ENCODE measurements at places on chromosomes 2 and 18. TPM values are rescaled to one million over a fixed set of nuclear protein-coding genes. Genes with fewer than 3 reads are reported as not detected.
A peak's percentile ranks its signal among the peaks of the same experiment; 100 is the strongest.

Gene FAP
- total RNA-seq: 96.1 TPM

Gene LIPG
- total RNA-seq: 0.50 TPM

Gene SRBD1
- total RNA-seq: 11.6 TPM

DNA sequence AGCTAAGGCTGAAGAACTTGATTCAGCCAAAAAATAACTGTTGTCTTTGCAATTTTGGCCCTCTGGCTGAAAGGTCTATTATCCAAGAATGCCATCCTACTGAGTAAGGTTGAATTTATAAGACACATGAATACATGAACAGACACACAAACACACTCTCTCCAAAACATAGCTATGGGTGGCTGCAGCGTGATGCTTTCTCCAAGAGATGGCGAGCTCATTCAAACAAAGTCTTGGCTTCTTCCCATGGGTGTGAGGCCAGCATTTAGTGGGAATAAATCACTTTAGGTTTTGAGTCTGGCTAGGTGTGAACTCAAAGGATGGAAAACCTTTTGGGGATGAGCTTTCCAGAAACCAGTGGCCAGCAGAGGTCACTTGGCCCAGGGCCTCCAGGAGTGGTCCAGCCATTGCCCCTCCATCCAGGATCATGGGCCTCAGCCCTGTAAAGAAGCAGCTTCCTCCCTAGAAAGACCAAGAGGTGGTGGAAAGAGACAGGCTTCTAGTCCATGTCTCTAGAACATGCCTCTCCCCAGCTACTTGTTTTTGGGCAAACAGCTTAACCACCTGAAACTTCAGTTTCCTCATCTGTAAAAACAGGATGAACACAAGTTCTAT, 11.0 kb upstream of the OSR1 start:
- DNase-seq: peak; percentile 72

Gene FSIP2
- 0.26 TPM for total RNA-seq

DNA sequence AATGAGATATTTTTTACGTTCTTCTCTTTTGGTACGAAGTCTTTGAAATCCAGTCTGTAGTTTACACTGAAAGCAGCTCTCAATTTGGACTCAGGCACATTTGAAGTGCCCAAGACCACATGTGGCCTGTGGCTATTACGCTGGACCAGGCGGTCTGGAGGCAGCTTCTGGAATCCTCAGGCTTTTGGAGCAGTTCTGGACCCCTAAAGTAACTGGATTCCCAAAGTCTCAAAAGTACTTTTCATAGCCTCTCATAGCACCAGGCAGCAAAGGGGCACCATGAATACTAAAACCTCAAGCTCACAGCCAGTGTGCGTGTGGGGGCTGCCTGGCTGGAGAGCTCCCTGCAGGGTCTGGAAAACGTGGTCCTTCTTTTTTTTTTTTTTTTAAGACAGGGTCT, 119.0 kb downstream of the SMAD7 start:
- no peak for DNase-seq

GRCh38 chr2:43082111-43082894, 144.1 kb downstream of the ZFP36L2 start:
- DNase-seq: peak; percentile 81

Gene REG3A
- total RNA-seq: not detected

GRCh38 chr2:100560216-100560830, 2.5 kb upstream of the PDCL3 start:
- no peak for DNase-seq

DNA sequence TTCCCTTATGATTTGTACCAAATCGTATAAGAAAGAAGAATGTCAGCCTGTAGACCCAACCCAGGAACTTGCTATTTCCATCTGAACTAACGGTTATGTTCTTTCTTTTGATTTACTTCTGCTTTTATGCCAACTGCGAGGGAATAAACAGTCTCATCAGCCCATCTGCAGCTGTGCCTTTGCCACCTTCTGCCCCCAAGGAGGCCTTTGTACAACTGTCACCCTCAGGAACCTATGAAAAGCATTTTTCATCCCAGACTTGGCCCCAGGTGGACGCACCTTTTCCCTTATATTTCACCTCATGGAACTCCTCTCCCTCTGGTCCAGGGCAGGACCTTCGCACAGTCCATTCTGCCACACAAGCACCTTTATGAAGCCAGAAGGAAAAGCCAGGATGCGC, 109.8 kb downstream of the AOX1 start:
- no peak for DNase-seq

- DNase-seq: no peak
These were observed 64.4 kb downstream of the IKZF2 start for GRCh38 chr2:213087040-213087439.

DNA sequence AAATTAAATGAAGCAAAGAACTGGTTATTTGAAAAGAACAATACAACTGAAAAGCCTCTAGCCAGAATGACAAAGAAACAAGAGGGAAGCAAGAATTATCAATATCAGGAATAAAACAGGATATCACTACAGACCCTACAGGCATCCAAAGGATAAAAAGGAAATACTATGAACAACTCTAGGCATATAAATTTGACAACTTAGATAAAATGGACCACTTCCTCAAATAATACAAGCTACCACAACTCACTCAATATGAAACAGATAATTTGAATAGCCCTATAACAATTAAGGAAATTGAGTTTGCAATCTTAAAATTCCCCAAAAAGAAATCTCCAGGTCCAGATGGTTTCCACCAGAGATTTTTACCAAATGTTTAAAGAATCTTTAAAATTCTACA, 19.8 kb downstream of the RPRD1A start:
- no peak for DNase-seq

- DNase-seq: no peak
These were observed 124.5 kb upstream of the BARD1 start for GRCh38 chr2:214934006-214934405.

Gene TP53I3
- total RNA-seq: 47.3 TPM

- no peak for DNase-seq
These were observed 112.6 kb downstream of the CERS6 start for GRCh38 chr2:168568476-168569267.

Gene PTPRN
- 3.5 TPM for total RNA-seq

DNA sequence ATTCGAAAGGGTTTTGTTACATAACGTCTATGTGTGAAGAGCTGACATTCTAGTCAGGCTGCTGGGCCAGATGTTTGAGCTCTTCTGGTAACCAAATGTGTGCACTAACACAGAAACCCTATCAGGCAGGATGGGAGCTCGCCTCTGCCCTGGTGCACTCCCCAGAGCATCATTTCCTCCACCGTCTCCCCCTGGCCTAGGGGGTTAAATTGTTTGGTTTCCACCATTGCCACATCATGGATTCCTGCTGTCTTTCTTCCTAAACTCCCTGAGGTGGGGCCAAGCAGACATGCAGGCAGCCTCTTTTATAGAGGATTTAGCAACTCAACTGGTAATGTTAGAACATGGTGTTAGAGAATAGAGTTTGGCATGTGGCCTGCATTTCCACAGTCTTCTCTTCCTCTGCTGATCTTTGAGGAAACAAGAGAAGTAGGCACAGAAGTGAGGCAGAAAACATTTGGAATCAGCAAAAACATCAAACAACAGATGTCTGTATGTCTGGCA, 87.3 kb downstream of the ANTXR1 start:
- peak; percentile 43 for DNase-seq

DNA sequence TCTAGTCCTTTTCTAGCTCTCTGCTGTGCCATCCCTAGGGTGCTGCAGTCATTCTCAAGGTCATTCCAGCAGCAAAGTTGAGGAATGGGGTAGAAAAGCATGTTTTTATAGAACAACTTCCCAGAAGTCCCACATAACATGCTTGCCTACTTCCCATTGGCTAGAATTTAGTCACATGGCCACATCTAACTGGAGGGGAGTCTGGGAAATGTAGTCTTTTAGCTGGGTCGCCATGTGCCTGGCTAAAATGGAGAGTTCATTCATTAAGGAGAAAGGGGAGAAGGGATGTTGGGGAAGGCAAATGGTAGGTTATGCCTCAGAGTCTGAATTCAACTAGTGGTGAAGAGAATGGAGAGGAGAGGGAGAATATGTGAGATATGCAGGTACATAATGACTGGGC, 85.7 kb downstream of the SLC4A3 start:
- peak; percentile 55 for DNase-seq

- DNase-seq: no peak
These were observed 55.8 kb downstream of the CTIF start for GRCh38 chr18:48594471-48595094.

Gene PLGLB2
- 1.7 TPM for total RNA-seq

Gene CYBRD1
- 334 TPM for total RNA-seq

DNA sequence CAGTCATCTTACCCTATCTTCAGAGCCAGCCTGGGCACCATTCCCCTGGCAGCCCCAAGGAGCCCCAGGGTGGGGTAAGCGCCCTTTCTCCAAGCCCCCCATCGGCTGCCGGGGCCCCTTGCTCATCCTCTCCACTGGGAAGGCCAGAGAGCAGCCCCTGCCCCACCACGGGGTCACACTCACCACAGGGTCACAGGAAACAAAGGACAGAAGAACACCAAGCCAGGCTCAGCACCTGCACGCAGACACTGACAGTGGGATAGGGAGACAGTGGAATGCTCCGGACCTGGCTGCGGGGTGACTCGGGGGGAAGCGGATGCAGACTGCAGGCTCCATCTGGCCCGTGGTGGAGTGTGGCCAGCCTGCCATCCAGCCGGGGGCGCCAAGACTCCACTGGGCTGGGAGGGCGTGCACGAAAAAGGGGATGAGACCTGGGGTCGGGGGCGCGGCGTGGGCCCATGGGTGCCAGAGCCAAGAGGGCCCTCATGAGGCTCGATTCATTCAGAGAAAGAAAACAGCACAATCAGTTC, 21.1 kb downstream of the HDAC4 start:
- no peak for DNase-seq

DNA sequence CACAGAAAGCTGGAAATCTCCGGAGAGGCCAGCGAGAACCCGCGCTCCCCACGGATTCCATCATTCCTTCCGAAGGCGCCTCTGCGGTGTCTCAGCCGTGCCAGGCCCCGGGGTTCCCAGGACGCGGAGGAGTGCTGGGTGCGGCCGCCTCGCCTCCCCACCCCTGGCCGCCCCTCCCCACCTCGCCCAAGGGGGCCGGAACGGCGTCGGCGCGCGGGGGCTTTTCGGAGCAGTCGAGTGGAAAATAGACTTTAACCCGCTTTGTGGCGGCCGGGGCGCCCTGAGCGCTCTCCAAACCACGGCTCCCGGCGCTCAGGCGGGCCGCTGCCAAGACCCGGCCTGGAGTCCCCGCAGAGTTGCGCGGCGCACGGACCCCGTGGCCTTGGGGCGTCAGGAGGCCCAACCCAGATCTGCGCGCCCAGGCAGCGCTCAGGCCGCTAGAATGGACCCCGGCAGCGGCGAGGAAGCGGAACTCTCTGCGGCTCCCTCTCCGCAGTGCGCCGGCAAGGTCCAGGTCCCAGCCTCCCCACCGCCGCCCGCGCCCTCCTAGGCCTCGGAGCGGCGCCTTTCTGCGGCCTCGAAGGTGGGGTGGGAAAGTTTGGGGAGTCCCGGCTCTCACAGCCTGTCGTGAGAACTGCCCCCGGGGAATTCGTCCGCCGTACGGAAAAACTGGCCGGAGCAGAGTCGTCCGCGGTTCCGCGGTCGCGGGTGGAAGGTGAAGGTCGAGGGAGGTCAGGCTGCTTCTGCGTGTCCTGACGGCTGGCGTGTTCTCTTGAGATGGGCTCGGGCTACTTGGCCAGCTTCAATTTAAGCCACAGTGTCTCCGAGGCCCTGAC, 1.2 kb upstream of the EMX1 start:
- DNase-seq: peak; percentile 34

Gene TUBB6
- 408 TPM for total RNA-seq

DNA sequence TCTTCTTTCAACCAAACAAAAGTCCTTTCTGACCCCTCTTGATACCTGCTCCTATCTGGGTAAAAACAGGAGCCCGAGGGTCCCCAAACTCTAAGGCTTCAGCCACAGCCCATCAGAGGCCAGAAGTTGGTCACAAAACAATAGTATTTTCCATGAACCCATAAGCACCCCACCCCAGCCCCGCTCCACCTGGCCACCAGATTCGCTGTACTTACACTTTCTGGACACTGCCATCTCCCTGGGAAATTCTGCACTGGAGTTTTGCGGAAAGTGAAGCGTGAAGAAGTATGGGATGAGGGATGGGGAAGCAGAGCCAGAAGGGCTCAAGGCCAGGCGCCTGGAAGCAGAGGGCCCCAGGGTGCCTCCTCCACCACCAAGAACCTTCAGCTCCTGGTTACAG, 5.2 kb upstream of the RUFY4 start:
- no peak for DNase-seq

DNA sequence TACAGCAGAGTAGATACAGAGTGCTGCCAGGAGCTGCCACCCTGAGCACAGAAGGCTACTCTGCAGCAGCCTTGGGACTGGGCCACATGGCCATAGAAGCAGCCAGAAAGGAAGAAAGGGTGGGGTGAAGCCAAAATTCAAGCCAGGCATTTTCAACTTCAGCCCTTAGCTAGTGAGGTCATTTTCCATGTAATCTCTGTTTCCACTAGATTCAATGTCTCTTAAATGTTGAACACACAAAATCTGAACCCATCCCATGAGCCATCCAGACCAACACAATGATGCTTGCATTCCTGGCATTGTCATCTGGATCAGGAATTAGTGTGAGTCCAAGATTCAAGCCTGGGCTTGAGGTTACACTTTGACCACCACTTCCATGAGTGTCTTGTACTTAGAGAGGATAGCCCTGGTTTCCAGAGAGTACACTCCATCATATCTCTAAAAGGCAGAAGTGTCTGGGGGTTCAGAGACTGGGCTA, 243.6 kb downstream of the OSR1 start:
- DNase-seq: peak; percentile 80

Gene GAL3ST2
- not detected for total RNA-seq

Gene KCNG2
- 6.4 TPM for total RNA-seq

- DNase-seq: peak; percentile 65
These were observed 61.5 kb upstream of the KLF7 start for GRCh38 chr2:207227062-207227748.

GRCh38 chr2:86056590-86057331, 48.9 kb downstream of the POLR1A start:
- DNase-seq: peak; percentile 60

Gene TMEM198
- total RNA-seq: 0.77 TPM

DNA sequence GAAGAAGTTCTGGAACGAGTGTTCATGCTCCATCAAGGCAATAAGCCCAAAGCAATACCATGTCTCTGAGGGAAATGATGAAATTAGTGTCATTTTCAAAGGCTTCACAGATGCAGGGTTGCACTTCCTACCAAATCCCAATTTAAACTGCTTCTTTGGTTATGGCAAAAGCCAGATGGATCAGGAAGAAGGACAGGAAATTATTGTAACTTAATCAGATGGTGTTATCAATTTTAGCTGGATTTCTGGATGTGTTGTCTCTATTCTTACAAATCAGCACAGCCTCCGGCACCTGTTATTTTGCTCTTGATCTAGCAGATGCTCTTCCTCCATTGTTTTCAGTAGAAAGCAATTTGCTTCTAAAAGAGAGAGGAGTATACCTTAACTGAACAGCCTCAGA, 693.4 kb downstream of the SOCS6 start:
- DNase-seq: no peak

Gene SLC35F6
- 61.4 TPM for total RNA-seq

Gene RBM44
- 0.17 TPM for total RNA-seq

DNA sequence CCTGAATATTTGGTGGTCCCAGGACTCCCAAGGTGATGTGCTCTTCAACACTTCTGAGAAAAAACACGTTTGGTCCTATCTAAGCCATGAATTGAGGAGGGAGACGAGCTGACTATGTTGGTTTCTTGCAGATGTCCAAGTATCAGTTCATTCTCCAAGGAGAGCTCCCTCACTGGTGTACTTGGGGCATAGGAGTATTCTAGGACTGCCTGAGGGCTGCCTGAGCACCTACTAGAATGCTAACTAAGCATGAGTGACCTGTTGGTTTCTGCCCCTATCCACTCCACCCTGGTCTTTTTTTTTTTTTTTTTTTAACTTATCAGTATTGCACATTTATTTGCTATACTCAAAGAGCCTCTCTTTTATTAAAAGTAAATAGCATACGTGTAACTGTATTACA, 200.5 kb upstream of the FANCL start:
- DNase-seq: no peak
